ENCODE measurements at places on chromosomes 7 and 10.

DNA sequence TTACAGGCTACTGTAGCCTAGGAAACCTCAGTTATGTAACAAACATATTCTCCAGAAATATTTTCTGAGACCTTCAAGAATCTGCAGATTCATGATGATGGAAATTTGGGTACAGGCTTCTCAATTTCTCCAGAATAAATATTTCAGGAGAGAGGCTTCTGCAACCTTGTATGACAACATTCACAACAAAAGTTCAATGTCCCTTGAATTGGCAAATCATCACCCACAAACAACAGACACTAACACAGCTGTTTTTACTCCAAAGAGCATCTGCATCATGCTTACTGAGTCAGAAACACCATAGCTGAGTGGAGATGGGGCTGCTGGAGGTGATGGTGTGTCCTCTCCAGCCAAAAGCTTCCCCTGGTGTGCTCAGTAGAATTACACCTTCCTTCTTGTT, 9.3 kb upstream of the COBL start:
- DNase-seq: no peak

GRCh38 chr10:69665474-69666320, 35.6 kb downstream of the FAM241B start:
- no peak for DNase-seq

DNA sequence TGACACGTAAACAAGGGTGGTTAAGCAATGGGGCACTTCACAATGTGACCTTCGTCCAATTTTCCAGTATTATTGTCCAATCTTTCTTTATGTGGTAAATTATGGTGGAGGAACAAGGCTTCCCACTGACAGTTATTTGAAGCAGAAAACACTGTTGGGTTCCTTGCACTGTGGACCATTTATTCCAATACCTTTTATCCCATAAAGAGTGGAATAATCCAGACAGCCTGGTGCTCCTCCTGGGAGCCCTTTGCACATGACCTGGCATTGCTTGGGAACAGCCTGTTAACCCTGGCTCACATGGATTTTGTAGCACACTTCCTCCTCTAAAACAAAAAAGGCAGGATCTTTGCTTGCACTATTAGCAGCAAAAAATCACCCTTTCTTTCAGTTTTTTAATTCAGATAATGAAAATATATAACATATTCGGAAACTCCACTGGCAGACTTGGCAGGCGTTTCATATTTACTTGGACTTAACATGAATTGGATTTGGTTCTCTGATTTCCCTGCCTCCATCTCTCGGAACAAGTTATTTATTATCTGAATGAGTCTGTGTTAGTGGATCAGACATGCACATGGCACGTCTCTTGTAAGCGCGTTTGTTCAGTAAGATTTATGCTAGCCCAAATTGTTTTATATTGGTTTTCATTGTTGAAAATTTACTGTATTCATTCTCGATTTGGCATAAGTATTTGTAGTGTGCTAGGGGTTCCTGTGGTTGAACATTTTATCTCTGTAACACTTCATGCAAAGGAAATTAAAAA, 59.3 kb downstream of the BMPER start:
- no peak for DNase-seq

- DNase-seq: no peak
These were observed 8.1 kb downstream of the GLCCI1 start for GRCh38 chr7:7976677-7977076.

GRCh38 chr10:133400624-133401424, 6.9 kb downstream of the MTG1 start:
- DNase-seq: no peak

DNA sequence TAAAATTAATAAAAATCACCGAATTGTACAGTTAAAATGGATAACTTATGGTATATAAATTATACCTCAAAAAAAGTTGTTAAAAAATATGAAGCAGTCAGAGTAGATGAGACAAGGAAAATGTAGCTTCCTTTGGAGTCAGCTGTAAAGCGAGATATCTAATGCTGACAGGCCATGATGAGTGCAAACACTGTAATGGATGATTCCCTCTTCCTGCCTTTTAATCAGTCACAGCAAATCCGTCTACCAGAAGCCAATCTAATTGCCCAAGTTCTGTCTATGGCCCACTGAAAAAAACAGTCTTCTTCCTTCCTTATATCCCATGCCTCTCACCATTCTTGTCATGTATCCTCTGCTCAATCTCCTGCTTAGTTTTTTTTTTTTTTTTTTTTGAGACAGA, 59.9 kb upstream of the DNAJB12 start:
- DNase-seq: no peak

- DNase-seq: no peak
These were observed 2.7 kb upstream of the C7orf25 start for GRCh38 chr7:42914421-42915045.

- no peak for DNase-seq
These were observed 6.9 kb upstream of the HYCC1 start for GRCh38 chr7:23020742-23021401.

DNA sequence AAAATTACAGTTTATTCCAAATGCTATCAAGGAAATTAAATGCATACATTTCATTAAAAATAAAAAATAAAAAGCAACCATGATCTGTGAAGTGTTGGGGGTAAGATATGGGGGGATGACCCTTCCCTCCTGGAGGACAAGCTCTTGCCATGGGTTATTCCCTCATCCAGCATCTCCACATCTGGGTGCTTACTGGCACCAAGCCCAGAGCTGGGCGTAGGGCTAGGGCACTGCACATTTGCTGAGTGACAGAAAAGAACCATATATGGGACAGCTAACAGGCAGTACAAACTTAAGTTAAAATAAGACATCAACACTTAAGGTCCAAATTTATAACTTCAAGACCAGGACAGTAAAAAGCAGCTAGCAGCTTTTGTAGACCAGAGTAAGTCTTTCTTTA, 10.2 kb downstream of the CCDC6 start:
- DNase-seq: no peak

DNA sequence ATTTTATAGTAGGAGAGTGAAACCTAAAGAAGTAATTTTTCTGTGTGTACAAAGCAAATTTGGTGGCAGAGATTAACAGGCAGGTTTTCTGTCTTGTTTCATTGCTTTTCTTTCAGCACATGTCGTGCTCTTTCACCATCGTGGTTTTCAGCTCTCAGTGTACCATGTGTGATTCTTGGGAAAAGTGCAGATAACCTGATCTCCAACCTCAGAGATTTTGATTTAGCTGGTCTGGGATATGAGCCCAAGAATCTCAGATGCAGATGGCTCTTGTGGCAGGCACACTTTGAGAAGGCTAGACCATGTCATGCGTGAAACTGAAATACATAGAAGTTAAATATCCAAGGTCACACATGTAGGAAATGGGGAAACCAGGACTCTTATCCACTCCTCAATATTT, 317.4 kb downstream of the EXOC4 start:
- DNase-seq: no peak

DNA sequence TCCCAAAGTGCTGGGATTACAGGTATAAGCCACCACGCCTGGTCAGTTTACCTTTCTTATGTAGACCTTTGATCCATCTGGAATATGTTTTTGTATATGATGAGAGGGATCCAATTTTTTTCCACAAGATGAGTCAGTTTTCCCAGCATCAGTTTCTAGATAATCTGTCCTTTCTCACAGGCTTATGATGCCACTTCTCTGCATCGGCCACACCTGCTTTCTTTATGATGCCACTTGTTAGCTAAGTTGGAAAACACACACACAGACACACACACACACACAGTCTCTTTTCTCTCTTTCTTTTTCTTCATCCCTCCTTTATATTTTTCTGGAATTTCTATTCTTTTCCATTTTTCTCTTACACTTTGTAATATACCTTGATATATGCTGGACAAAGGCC, 240.8 kb downstream of the BICC1 start:
- DNase-seq: no peak

DNA sequence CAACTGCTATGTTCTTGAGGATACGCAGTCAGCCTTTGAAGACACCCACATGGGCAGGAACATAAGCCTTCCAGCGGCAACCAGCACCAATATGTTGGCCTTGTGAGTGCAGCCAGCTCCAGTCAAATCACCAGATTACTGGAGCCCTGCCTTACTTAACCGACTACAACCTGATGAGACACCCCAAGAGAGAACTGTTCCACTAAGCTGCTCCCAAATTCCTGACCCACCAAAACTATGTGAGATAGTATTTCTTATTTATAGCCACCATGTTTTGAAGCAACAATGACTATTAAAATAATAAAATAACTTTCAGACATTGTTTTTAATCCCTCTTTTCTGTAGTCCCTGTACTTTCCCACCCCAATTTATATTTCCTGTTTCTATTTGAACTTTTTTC, 179.6 kb downstream of the ADK start:
- DNase-seq: no peak

DNA sequence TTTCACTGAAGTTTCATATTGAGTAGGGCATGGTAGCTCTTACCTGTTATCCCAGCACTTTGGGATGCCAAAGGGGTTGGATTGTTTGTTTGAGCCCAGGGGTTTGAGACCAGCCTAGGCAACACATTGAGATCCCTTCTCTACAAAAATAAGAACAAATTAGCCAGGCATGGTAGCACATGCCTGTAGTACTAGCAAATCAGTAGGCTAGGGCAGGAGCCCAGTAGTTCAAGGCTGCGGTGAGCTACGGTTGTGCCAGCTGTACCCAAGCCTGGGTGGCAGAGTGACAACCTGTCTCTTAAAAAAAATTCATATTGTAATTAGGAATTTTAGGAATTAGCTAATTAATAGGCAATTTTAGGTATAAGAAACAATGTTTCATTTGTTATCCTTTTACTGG, 18.0 kb downstream of the BBIP1 start:
- no peak for DNase-seq

GRCh38 chr7:159051916-159052315, 92.8 kb downstream of the VIPR2 start:
- DNase-seq: no peak

GRCh38 chr7:26648554-26648953, 215.8 kb downstream of the SKAP2 start:
- no peak for DNase-seq

DNA sequence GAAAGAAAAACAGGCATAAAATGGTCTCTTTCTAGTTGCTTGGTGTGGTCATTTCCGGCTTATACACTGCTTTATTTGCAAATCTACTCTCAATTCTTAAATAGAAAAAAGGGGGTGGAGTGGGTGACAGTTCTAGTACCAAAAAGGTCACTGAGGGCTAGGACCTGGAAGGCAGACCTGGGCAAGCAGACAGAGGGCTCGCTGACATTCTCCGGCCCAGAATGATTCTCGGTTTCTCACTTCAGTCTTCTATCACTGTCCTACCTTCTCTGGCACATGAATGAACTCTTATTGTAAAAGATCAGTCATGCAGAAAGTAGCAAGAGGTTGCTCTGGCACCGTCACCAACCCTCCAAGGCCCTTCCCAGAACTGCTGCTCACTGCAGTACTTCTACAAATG, 54.0 kb downstream of the MALSU1 start:
- no peak for DNase-seq

DNA sequence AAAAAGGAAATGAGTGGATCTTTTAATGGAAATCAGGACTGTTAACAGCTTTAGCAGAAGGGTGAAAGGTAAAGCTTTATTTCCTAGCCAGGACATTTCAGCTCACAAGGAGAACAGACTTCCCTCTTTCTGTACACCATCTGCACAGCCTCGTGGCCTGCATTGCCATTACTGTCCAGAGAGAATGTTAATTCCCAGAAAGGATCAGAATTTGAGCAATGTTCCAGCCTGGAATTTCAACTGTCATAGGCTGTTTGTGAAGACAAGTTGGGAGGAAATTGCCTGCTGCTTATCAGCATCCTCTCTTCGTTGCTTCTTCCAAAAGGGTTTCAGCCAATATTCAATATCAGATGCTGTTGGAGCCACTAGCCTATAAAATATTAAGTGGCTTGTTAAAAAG, 22.0 kb downstream of the NXPH1 start:
- DNase-seq: no peak
